ENCODE measurements at places on chromosomes 12 and 14.

DNA sequence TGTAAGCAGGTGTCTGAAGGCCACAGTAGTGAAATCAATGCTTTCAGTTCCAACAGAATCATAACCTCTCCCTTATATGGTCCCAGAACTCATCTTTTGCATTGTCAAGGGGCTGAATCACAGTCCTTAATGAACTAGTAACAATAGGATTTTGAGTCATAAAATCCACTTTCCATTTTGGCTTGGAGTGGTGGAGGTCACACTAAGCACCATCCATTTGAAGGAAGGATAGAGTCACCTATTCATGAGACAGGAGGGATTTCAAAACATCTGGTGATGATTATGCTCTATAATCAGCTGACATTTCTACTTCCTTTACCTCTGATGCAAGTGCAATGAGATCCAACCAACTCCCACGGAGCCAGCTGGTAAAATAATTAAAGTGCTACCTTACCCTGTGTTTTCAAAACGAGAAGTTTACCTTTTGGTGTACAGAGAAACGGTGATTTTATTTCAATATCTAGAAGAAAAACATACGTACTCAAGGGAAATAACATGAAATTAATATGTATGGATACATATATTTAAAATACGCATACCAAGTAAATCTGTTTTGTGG, 59.1 kb downstream of the TMEM132D start:
- no peak for DNase-seq

- no peak for DNase-seq
Observed at GRCh38 chr12:70686299-70686698, 49.1 kb upstream of the PTPRB start.

- no peak for DNase-seq
Observed at GRCh38 chr12:13957576-13957975, 23.8 kb downstream of the GRIN2B start.

DNA sequence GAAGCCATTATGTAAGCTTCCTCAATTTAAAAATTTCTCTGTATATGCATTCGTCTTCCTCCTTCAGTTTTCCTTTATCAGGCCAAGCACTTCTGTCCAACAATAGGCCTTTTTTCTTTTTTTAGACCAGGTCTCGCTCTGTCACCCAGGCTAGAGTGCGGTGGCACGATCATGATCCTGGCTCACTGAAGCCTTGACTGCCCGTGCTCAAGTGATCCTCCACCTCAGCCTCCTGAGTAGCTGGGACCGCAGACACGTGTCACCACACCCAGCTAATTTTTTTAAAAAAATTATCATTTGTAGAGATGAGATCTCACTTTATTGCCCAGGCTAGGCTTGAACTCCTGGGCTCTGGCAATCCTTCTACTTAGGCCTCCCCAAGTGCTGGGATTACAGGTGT, 25.8 kb downstream of the TAOK3 start:
- DNase-seq = no peak

DNA sequence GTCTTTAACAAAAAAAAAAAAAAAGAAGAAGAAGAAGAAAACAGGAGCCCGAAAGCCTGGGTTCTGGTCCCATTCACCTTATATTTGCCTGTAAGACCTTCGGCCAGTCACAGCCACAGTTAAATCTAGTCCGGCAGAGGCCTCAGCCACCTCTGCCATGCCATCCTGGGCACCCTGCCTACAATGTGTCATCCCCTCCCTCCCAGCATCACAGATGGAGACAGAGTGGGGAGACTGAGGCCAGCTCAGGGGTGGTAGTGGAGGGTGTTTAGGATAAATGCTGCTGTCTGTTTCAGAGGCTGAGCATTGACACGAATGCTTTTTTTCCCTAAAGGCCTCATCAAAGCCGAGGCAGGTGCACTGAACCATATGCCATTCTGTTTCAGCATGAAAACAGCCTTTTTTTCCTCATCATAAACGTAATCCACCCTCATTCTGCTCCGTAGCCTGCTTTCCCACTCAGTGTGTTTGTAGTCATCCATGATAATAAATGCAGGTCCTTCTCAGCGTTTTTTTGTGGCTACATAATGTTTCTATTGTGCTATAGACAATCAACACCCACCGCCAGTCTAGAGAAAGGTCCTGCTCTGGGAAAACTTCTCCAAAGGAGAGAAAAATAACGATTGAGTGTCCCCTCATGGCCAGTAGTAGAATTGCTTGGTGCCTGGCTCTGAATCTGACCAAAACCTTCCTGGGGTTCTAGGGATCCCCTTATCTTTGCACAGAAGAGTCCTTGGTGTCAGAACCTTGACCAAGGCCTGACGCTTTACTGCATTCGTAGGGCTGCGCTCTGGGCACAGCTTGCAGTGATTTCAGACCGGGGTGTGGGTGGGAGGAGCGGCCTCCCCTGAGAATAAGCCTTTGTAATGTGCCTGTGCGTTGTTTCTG, 41.1 kb upstream of the TSPAN9 start:
- no peak for DNase-seq

DNA sequence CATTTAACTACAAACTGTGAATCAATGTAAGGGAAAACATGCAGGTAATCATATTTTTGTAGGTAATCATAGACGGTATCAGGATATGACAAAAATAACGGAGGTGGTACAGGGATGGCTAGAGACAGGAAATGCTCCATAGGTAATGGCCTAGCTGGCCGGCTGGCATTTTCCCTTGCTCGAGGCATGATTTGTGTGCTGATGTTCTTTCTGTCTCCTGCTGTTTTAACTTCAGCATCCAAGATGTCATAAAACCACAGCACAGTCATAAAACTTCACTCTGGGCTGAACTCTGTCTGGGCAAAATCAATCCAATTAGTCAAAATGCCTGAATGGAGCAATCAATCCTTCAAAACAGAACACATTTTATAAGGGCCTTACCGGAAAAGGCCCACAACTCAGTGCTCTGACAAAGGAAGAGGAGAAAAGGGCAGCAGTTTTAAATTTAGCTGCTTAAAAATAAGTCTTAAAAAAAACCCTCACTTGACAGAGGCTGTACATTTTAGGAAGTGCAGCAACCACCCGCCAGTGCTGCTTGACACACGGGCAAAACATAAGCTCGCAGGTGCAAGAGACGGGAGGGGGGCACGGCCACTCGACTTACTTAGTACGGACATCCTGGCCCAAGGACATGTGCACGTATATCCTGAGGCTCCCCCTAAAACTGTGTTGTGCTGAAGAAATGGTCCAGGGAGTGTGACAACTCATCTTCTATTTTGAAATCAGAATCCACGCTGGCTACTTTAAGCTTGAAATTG, 40.5 kb upstream of the GPR68 start:
- no peak for DNase-seq

DNA sequence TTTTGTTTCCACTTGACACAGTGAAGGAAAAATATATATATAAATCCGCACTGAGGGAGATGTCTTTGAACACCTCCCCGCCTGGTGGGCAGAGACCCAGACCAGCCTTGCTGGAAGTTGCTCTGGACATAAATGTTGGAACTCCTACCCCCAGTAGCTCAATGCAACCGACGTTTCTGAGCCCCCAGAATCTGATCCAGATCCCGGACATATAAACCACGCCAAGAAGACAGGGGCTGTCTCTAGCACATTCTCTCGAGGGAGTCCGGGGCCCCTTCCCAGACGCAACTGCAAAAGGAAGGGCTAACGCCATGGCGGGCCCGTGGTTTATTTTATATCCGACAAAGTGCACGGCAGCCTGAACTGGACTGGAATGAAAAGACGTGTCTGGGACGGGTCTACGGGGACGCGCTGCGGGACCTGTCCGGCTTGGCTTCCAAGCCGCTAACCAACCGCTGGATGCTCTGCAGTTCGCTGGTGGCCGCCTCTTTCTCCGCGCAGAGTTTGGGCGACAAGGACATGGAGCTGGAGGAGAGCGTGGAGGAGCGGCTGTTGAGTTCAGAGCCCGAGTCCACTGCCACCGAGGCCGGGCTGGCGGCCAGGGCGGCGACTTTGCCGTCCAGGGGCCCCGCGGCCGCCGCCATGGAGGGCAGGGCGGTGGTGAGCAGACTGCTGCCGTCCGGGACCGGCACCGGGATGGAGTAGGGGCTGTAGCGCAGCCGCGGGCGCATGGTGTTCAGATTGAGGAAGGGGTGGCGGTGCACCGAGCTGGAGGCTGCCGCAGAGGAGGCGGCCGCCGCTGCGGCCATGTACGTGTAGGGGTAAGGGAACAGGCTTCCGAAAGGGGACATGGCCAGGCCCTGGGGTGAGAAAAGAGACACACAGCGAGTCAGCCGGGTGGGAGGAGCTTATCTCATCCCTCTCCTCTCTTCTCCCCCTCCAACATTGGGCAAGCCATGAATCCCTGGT, 12.2 kb downstream of the TBX3 start:
- no peak for DNase-seq

DNA sequence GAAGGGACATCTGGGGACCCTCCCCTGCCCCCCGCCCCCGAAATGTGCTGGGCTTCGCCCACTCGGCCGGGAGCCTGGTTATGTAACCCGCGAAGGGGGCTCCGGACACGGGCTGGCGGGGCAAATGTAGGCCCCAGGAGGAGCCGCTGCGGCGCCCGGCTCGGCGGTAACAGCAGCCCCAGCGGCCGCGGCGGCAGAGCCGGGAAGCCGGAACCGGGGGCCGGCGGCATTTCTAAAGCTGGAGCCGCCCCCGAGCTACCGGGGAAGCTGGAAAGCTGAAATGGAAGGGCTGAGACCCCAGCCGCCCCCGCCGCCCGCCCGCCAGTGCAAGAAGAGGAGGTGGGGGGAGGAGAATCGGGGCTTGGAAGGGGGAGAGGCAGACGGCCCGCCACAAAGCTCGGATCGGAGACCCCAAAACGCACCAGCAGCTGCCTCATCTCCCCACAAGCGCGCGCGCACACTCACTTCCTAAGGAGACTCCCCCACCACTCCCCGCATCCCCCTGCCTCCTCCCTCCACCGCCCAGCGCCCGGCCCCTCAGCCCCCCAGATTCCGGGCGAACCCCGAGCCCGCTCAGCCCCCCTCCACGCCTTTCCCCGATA, 1.5 kb downstream of the KDM2B start:
- peak; percentile 49 for DNase-seq

- no peak for DNase-seq
Observed at GRCh38 chr12:116385486-116386217, 108.2 kb upstream of the MED13L start.

DNA sequence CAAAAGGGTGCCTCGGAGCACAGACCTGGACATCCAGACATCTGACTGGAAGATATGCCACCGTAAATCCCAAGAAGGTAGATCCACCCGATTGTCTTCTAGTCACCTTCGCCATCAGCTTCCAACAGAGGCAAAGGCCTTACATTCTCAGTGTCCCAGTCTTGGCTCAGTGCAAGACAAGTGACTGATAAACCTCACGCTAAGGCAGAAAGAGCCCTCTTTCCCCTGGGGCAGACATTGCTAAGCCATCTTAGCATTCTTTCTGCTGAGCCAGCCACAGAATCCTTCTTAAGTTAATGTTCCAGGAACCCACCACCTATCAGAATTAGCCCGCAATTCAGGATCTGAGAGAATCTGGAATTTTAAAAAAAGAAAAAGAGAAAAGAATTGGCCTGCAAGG, 4.3 kb upstream of the PLEKHG6 start:
- no peak for DNase-seq

DNA sequence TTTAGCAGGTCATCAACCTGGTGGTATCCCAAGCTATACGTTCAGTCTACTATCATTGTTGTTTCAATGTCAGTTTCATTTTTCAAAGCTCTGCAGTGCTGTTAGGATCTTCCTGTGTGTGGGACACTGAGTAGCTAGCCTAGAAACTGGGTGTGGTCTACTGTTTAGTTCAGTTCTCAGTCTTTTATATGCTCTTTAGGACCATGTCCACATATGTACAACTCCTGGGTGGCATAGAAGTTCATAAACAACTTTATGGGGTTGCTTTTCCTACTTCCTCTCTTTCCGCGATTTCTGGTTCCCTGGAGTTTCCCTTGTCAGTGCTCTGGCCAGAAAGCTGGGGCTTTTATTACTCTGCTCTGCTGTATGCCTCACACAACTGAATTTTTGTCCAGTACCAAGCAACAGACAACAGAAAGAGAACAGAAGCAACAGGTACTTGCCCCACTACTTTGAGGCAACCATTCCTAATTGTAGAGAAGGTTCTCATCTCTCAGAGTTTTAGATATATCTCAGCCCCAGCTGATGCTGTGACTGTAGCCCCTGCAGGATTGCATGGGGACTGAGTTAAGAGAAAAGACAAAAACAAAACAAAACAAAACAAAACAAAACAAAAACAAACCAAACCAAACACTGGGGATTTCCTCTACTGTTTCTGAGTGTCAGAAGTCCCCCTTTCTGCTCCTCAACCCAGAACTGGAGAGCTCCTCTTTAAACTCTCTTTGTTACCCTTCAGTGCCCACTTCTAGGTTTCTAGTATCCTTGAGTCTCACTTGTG, 30.3 kb downstream of the MIS18BP1 start:
- no peak for DNase-seq

- DNase-seq = no peak
Observed at GRCh38 chr12:57465030-57465746, 5.6 kb downstream of the GLI1 start.

- DNase-seq = no peak
Observed at GRCh38 chr12:78501825-78502224, 362.7 kb upstream of the SYT1 start.

- DNase-seq = no peak
Observed at GRCh38 chr14:59633486-59633885, 56.9 kb upstream of the CCDC175 start.

GRCh38 chr12:32201096-32201495, 94.4 kb downstream of the BICD1 start:
- no peak for DNase-seq

- no peak for DNase-seq
Observed at GRCh38 chr12:13817131-13817530, 164.3 kb downstream of the GRIN2B start.

GRCh38 chr12:129305851-129306250, 452.6 kb downstream of the GLT1D1 start:
- no peak for DNase-seq

DNA sequence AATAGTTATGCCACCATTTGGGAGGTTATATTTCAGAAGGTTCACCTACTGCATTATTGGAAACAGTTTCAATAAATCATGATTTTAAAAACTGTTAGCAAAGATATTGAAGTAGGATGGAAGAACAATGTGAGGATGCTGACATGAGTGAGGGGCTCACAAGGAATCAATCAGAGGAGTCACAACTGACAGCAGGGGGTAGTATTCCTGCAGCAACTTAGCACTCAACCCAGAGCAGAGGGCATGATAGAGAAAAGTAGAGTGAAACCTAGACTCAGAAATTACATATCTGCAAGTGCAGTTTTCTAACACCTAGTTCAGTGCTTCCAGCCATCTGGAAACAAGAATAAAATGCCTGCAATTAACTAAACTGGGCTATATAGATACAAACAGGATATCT, 772.5 kb upstream of the USP15 start:
- DNase-seq = no peak

All from naive thymus-derived CD8-positive, alpha-beta T cell (primary cell).